ENCODE measurements at places on chromosomes 11 and 22. TPM values are rescaled to one million over a fixed set of nuclear protein-coding genes. Genes with fewer than 3 reads are reported as not detected.

Gene CATSPERZ
- 0.15 TPM for total RNA-seq

Gene MYBPC3
- total RNA-seq = not detected

Gene MUC5AC
- total RNA-seq = not detected

Gene LRRC74B
- not detected for total RNA-seq

Gene ST14
- under 0.01 TPM for total RNA-seq

Gene OR5B21
- not detected for total RNA-seq

Gene SCGB2A2
- total RNA-seq = not detected

Gene ZP1
- total RNA-seq = 0.12 TPM

Gene UVRAG
- total RNA-seq = 19.8 TPM

Gene NECTIN1
- 2.5 TPM for total RNA-seq

Gene OR51E2
- under 0.01 TPM for total RNA-seq

Gene NCF4
- not detected for total RNA-seq

Gene TMPRSS5
- not detected for total RNA-seq

Gene OR5P2
- total RNA-seq = not detected

Gene TTC36
- total RNA-seq = not detected

Gene MGAT3
- 0.23 TPM for total RNA-seq

Gene HTR3B
- not detected for total RNA-seq

Gene NFAM1
- total RNA-seq = not detected

Gene KRTAP5-1
- total RNA-seq = not detected

Gene APOL5
- total RNA-seq = not detected

Gene TIGD3
- total RNA-seq = 0.15 TPM

Gene TREH
- 0.08 TPM for total RNA-seq

Gene CST6
- total RNA-seq = 2.8 TPM

Gene ACR
- total RNA-seq = not detected

Gene OR10G6
- total RNA-seq = not detected

Gene SLC16A8
- 0.15 TPM for total RNA-seq

Gene ANO1
- total RNA-seq = 5.3 TPM

Gene ADAMTS8
- 0.23 TPM for total RNA-seq

Gene SLC17A6
- not detected for total RNA-seq

Gene GAB4
- not detected for total RNA-seq

Gene MS4A12
- total RNA-seq = not detected

Gene DDTL
- 11.0 TPM for total RNA-seq

Gene UNC93B1
- 18.6 TPM for total RNA-seq

Gene CYP2D6
- total RNA-seq = 0.12 TPM

Gene BATF2
- 0.15 TPM for total RNA-seq

Gene WNT11
- 0.75 TPM for total RNA-seq

Gene IL10RA
- not detected for total RNA-seq

Gene FXYD2
- total RNA-seq = not detected

Gene CNGA4
- under 0.01 TPM for total RNA-seq

Gene CTSW
- not detected for total RNA-seq

Gene CHADL
- 0.12 TPM for total RNA-seq

Gene PIK3IP1
- total RNA-seq = 42.7 TPM

Gene RPS6KA4
- 51.6 TPM for total RNA-seq

Gene PKDREJ
- not detected for total RNA-seq

Gene TEX12
- 0.15 TPM for total RNA-seq

Gene UBASH3B
- 28.3 TPM for total RNA-seq

Gene TRPM5
- not detected for total RNA-seq

Gene CENATAC
- total RNA-seq = 13.5 TPM

Gene C11orf91
- total RNA-seq = not detected

Gene YPEL4
- 2.8 TPM for total RNA-seq

Data from smooth muscle cell of the coronary artery (primary cell).